GM04504 (cell line): ENCODE measurements at places on chromosomes 3 and 15.

DNA sequence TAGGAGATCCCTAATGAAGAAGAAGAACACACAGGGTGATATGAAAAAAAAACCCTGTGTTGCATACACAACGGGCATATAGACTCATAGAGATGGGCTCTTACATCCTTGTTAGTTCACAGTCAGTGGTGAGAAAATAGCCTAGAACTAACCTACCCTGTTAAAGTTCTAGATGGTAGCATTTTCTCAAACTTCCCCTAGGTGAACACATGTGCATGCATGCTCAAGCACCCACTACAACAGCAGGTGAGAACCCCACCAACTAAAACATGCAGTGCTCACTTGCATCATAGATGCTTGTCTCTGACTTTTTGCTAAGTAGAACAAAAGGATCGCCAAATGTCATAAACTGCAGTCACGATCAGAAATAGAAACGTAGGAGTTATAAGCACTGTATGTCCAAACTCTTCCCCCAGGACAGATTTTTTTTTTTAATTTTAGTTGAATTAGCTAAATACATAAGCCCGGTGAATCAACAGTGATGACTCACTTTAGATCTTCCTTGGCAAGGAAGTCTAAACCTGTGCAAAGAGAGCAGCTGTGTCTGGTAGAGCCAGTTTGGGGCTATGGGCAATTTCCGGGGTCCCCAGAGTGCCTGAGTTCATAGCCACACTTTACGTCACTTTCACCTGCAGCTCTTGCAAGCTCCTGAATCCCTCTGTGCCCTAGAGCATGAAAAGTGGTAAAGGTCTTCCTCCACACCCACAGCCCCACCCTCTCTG lies 96.2 kb upstream of the SEMA6D start:
- DNase-seq = no peak

- peak; percentile 49 for DNase-seq
Measured at GRCh38 chr3:188948281-188948996, 223.3 kb upstream of the TPRG1 start.

- no peak for DNase-seq
Measured at GRCh38 chr3:59565125-59565524, 515.3 kb upstream of the CFAP20DC start.

GRCh38 chr3:10945683-10946287 lies 46.8 kb upstream of the SLC6A1 start:
- peak; percentile 4 for DNase-seq

DNA sequence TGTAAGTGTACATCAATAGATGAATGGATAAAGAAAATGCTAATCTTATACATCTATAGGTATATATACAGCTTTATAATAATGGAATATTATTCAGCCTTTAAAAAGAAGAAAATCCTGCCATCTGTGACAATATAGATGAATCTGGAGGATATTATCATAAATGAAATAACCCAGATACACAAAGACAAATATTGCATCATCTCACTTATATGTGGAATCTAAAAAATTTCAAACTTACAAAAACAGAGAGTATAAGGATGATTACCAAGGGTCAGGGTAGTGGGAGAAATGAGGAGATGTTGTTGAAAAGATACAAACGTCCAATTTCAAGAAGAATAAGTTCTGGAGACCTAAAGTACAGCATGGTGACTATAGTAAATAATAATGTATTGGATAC lies 85.4 kb upstream of the AGTR1 start:
- no peak for DNase-seq

- DNase-seq = peak; percentile 44
Measured at GRCh38 chr15:39530480-39531342, 50.2 kb upstream of the THBS1 start.

DNA sequence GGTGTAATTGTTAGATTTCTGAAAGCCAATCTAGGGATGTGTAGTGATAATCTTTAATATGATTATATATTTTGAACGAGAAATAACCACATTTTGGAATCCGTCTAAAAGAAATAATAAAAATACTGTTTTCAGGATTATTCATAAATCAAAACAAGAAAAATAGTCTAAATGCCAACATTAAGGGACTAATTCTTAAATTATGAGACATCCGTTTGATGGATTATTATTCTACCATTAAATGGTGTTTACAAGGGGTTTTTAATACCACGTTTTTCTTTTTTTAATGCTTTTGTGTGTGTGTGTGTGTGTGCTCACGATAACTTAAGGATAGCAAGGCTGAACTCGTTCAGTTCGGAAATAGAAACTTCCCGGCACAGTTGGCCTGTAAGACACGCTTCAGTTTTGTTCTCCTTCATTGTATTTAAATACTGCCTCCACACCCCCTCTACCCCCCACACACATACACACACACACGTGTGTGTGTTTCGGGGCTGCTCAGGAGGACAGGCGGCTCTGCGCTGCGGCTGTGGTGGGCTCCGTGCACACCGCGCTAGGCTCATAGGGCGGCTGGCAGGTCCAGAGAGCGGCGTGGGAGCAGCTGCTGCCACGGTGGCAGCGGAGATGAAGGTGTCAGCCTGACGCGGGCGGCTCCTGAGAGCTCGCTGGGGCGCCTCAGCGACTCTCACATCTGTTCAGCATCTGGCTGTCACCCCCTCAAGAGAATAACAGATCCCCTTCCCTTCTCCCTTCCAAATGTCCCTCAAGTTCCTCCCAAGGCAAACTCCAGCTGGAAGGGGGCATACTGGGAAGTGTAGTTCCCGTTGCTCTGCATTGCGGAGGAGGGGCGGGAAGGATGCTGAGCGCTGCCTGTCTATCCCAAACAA lies 23.0 kb upstream of the ANP32A start:
- no peak for DNase-seq

- DNase-seq = no peak
Measured at GRCh38 chr3:156036258-156037053, 83.9 kb upstream of the KCNAB1 start.

- DNase-seq = no peak
Measured at GRCh38 chr3:156642750-156643728, 31.4 kb upstream of the TIPARP start.

DNA sequence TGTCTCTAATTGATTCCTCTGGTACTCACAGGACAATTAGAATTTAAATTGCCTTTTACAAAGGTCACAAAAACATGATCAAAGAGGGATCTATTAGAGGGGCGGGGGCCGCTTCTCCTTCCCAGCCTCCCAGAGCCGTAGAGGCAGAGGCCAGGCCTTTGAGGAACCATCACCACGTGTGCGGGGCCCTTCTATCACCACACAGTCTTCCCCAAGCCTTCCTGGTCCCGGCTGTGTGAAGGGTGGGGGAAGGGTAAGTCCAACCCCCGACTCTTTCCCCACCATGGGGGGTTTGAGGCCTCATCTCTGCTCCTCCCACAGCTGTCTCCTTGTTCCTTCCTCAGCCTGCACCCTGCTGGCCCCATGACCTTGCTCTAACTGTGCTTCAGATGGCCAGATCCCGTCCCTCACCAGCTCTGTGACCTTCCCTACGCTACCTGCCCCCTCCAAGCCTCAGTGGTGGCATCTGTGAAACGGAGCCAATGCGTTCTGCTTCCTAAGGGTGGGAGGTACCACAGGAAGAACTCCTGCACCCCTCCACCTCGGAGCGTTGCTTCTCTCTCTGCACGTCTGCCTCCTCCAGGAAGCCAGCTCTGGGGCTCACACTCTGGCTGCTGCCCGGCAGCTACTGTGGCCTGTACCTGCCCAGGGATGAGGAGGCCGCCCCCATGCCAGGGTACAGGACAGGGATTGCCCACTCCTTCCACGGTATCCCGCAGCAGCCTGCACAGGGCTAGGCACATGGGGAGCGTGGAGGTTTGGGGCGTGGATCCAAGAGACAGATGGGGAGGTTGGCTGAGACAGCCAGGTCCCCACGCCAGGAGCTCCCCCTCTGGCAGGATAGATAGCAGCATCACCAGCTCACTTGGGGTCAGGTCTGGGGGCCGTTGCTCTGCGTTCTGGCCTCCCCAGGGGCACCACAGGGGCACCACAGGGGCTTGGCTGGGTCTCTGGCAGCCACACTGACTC lies 83.8 kb downstream of the LINGO1 start:
- no peak for DNase-seq

DNA sequence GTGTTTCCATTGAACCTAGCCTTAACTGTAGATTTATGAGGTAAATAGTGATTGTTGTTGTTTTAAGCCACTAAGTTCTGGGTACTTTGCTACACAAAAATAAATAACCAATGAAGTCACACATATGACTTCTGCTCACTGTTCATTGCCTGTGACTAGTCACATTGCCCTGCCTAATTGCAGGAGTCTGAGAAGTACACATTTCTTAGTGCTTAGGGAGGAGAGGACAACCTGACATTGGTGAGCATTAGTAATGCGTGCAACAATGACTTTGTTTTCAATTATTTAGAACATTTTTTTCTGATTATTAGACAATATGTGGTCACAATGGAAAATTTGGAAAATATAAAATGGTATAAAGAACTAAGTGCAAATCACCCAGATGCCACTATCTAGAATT lies 133.2 kb upstream of the DAZL start:
- DNase-seq = no peak

GRCh38 chr15:101258238-101259144 lies 6.6 kb upstream of the CHSY1 start:
- DNase-seq = no peak

- DNase-seq = peak; percentile 21
Measured at GRCh38 chr3:42214565-42215283, 51.3 kb downstream of the CCK start.

- DNase-seq = no peak
Measured at GRCh38 chr15:90648137-90649070, 68.7 kb upstream of the BLM start.

DNA sequence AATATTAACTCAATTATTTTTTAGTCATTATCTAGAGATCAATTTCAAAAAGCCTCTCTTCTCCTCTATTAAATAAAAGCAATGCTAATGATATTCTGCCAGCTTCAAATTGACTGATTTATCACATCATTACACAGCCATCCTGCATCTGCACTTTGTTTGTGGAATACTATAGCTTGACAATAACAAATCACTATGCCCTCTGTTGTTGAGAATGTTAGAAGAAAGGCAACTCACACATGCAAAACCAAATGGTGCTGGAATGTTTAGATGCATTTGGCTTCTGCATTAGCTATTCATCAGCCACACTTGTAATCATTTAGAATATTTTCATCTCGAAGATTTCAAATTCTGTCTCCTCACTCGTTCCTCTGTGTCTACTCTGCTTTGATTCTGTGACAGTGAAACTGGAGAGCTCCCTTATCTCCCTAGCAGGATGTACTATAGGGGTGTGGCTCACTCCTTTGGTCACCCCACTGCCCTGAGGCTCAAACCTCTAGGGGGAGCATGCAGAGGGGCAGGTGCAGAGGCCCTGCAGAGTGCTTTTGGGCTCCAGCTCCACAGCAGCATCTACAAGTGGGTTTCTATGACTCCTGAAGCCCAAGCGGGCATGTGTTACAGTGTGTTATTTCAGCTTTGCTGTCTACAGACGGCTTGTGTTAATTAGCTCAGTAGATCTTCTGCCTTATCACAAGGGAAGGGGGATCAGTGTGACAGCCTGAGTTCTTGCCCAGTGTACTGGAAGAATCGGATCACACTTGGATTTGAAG lies 454.1 kb upstream of the BCHE start:
- no peak for DNase-seq

DNA sequence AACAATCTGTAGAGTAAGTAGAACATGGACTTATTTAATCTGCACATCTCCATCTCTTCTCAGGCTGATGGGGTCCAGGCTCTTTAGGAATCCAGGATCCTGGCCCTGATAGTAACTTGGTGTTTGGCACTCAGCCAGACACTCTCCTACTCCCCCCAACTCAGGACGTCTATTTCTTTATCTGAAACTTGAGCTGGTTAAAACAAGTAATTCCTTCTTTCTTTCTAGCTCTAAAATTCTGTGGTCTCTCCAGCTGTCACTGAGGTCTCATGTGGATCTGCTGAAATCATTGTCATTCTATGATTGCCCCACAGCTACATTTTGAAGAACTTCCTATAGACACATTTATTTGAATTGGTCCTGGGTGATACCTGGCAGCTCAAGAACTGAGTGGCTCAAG lies 59.0 kb downstream of the TP63 start:
- no peak for DNase-seq

GRCh38 chr3:88219138-88219792 lies 69.5 kb downstream of the C3orf38 start:
- peak; percentile 23 for DNase-seq

GRCh38 chr15:33865416-33865815 lies 102.9 kb upstream of the CHRM5 start:
- no peak for DNase-seq

- DNase-seq = no peak
Measured at GRCh38 chr15:101156509-101157159, 95.2 kb downstream of the CHSY1 start.

- no peak for DNase-seq
Measured at GRCh38 chr3:170055209-170055608, 17.4 kb downstream of the GPR160 start.

DNA sequence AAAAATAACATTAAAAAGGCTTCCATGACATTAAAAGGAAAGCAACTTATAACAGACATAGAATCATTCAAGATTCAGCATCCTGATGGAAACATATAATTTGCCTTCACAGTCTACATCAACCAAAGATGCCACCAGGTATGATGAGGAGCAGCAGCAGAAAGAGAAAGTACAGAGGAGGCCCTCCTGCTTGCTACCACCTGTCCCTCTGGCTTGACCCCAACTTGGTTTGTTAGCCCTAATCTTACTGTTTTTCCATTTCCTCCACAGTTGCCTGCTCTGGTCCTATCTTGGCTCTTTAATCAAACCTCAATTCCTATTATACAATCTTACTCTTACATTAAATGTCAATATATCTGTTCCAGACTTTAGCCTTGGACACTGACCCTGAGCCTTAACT lies 171.3 kb downstream of the DPH6 start:
- no peak for DNase-seq
